ENCODE measurements at places on chromosomes 3 and 15.

DNA sequence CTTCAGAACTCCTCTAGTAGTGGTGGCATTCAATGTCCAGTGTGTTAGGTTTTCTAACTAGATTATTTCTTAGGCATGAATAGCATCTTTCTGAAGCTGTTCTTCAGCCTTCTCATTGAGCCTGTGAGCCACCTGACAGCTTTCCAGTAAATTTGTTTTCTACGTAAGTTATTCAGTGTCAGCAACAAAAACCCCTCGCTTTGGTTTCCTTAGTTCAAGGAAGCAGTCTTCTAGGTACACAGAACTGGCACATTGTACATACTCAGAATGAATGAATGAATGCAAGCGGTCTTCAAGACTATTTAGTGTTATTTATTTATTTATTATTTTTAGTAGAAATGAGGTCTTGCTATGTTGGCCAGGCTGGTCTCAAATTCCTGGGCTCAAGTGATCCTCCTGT is 44.9 kb downstream of the DRD3 start:
- no peak for DNase-seq

- no peak for DNase-seq
Observed at GRCh38 chr15:25582886-25583285, 144.1 kb upstream of the UBE3A start.

- DNase-seq, result no peak
Observed at GRCh38 chr3:142602619-142603385, 6.6 kb downstream of the PLS1 start.

DNA sequence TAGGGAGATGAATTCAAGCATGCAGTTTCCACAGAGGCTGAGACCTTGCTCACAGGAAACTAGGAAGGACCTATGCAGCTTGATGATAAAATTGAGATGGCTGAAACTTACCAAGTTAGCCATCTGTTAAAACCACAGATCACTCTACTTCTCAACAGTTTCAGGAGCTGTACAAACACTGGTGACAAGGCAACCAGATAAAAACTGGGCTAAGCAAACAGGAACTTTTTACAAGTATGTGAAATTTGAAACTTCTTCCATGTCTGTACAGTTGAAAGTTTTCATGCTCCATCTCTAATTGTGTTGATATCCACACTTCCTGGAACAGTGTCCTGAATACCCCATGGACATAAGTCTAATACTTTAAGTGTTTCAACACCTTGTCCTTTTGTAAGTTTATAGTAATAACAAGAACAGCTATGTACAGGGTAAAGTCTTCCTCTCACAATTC is 78.2 kb downstream of the FAIM start:
- no peak for DNase-seq

- no peak for DNase-seq
Observed at GRCh38 chr3:330494-331115, 134.0 kb downstream of the CHL1 start.

GRCh38 chr3:55858727-55859126 is 371.6 kb upstream of the WNT5A start:
- DNase-seq, result no peak

GRCh38 chr3:77871436-77871835 is 831.5 kb downstream of the ROBO2 start:
- no peak for DNase-seq

GRCh38 chr15:87523516-87523915 is 733.0 kb downstream of the NTRK3 start:
- DNase-seq, result no peak

DNA sequence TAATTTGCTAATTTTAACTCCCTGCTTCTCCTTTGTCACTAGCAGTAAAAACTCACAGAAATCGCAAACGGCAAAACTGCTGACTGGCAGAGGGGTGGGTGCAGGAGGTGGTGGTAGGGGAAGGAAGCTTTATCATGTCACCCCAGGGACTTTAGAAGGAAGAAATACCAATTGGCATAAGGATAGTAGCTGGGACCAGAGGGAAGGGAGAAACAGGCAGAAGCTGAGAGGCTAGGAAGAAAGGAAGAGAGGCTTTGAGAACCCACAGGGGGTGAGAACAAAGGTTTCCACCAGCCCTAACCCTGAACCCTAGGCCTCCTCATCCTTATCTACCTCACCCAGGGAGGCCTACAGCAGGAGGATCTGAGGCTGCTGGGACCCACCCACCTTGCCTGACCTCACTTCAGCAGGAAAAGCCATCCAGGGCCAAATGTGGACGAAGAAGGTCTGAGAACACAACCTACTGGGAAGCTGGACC is 10.7 kb downstream of the ITGB5 start:
- DNase-seq, result no peak

DNA sequence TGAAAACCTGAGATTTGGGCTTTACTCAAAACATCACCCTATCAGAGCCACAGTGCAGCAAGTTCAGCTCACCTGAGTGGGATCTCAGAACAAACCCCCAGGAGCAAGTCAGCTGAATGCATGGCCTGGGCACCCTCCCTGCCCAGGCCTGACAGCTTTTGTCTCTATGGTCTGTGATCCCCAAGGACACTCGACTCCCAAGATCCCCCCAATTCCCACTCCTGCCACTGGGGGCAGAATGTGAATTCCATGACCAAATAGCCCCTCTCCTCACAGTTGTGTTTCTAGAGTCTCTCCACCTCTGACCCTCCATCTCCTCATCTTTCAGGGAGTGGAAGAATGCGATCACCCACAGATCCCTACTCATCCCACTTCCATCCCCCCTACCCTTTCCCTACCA is 58.9 kb downstream of the ZNF445 start:
- DNase-seq, result no peak

DNA sequence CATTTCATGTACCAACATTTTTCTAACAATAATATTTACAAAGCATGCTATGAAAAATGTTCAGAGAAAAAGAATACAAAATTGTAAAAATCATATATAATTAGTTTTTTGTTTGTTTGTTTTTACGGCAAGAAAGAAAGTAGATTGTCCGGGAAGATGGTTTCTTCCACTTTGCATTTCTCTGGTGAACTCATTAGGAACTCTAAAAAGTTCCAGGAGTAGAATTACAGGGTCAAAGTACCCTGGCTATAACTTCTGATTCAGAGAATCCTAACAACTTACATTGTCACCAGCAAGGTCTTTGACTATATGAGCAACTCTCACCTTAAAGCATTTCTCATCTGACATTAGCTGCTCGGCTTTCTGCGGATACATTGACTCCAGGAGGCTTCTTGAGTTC is 196.7 kb downstream of the PDE8A start:
- DNase-seq, result no peak

DNA sequence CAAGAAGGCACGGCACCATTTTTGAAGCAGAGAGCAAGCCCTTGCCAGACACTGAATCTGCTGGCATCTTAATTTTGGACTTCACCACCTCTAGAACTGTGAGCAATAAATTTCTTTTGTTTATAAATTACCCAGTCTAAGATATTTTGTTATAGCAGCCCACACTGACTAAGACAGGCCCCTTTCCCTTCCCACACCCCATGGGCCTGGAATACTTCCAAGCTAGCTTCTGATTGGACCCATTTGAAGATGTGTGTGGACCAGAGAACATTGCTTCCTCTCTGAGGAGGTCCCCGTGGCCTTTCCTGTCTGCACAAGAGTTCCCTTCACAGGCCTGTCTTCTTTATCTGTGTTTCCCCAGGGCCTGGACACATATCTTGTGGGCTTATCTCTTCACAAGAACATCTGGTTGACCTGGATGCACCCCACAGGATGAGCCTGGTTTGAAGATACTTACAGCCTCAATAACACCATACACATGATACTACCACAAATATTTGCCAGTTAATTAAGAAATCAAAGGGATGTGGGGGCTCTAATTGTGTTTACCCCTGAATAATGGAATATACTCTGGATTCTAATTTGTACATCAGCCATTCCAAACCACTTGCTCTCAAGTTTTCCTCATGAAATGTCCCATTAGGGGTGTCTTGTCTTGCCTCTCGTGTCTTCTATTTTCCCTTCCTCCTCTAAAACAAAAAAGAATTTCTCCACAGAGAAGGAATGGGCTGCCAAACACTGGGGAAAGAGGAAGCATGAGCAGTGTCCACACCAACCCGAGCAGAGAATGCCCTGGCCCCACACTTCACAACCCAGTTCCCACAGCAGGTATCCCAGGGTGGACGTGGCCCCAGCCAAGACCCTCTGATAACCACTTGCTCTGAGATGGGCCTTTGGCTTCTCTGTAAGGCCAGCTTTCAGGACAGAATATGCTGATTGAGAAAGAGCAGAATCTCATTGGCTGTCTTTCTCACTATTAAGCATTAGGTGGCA is 42.5 kb downstream of the GLB1 start:
- DNase-seq, result no peak

- DNase-seq, result no peak
Observed at GRCh38 chr15:80834906-80835305, 55.7 kb downstream of the CEMIP start.

- no peak for DNase-seq
Observed at GRCh38 chr3:40962721-40963120, 236.6 kb upstream of the CTNNB1 start.

DNA sequence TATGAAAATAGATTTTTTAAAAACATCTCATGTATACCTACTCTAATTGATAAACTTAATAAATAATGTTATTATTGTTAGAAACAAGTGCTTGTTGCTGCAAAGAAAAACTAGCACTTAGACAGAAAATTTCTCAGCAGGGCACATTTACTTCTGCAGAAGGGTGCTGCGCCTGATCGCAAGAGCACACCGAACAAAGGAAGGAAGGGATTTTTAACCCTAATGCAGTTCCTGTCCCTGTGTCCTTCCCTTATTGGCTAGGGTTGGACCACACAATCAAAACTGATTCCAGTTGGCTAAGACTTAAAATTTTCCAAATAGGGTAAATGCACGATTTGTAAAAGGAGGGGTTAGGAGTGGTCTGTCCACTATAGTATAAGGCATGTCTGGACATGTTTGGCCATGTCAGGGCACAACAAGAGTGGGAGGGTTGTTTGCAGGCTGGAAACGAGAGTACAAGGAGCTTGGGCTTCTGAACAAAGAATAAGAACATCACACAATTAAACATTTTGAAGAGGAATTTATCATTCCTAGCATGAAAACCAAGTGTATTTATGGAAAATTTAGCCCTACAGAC is 4.7 kb downstream of the DTWD1 start:
- DNase-seq, result no peak

GRCh38 chr15:73153024-73153423 is 100.8 kb downstream of the NEO1 start:
- no peak for DNase-seq
